ENCODE measurements at places on chromosomes 4 and X.

DNA sequence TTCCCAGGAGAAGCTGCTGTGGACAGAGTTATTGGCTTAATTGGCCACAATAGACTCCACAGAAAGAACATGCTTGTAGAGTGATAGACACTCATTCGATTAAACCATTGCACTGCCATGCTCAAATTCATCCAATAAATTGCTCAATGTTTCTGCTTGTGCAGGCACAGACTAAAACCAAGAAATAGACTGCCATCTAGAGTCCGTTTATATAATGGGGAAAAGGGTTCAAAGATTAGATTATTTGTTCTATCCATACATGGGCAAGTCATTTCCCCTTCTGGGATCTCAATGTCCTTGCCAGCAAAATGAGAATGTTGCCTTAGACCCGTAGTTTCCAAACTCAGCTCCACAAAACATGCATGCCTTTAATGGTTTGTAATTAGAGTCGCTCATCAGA lies 8.7 kb downstream of the SMIM10 start:
- H3K27ac ChIP-seq, result no peak overlapping the region
- no peak overlapping the region for H3K4me3 ChIP-seq
- peaks cover 20% of the 10 kb centered on the region for H3K4me1 ChIP-seq

DNA sequence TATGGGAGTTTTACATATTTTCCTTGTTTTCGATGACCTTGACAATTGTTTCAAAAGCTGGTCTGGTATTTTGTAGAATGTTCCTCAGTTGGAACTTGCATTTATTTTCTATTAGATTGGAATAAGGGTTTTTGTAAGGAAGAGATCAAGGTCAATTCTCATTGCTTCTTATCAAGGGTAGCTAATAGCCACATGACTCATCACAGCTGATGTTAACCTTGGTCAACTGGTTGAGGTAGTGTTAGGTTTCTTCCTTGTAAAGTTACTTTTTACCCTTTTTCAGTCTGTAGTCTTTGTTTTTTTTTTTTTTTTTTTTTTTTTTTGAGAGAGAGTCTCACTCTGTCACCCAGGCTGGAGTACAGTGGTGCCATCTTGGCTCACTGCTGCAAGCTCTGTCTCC lies 257.2 kb downstream of the SNCA start:
- no peaks in the 10 kb centered on the region for H3K4me1 ChIP-seq
- no peaks in the 10 kb centered on the region for H3K36me3 ChIP-seq
- H3K27me3 ChIP-seq, result peaks cover 10% of the 10 kb centered on the region
- H3K27ac ChIP-seq, result no peak overlapping the region
- DNase-seq, result no peak
- no peak overlapping the region for H3K4me3 ChIP-seq

DNA sequence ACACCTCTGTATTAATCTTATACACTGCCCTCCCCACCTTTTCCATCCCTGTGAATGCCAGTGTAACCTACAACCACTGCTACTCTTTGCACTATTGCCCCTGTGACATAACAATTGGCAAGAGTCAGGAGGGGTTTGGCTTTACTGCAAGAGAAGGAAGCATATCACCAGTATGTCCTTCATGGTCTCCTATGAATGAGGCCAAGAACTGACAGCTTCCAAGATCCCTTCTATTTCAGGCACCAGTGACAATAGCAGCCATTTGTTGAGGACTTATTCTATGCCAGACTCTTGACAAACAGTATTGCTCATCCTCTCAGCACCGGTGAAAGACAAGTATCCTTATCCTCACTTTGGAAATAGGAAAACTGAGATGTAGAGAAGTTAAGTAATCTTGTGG lies 363.9 kb downstream of the MID1IP1 start:
- H3K36me3 ChIP-seq, result no peaks in the 10 kb centered on the region
- no peak overlapping the region for H3K27ac ChIP-seq
- peaks cover 23% of the 10 kb centered on the region for H3K27me3 ChIP-seq
- H3K4me3 ChIP-seq, result no peak overlapping the region

DNA sequence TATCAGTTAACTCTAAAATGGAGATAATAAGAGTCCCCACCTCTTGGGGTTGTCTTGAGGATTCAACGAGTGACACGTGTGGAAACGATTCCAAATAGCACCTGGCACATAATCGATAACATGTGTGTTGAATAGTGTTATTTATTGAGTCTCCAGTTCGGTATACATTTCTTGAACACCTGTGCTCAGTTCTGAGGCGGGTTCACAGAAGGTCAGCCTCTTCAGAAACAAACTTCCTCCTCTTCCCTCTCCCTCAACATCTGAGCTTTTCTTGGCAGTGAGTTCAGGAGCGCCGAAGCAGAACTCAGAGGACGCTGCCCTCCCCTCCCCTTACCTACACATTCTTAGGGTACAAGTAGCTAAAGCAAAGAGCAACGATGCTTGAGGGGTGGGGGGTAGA lies 934 bp downstream of the PDHA1 start:
- H3K27me3 ChIP-seq, result no peaks in the 10 kb centered on the region
- peak overlapping the region; percentile 84 for H3K4me3 ChIP-seq
- H3K4me1 ChIP-seq, result peaks cover 22% of the 10 kb centered on the region
- DNase-seq, result no peak

DNA sequence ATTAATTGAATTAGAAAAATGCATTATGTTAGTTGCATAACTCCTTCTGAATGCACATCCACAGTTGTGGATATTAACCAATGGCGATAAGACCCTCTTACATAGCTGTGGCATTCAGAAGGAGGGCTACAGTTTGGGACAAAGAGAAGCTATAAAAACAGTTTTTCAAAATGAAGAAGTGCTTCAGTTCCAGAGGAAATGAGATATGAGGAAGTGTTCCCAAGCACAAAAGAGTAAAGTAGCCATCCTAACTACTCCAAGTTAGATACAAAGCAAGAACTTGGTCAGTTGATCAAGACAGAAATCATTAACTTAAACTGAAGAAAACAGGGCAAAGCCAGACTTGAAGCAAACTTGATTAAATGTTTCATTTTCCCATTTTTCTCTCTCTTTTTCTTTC lies 17.2 kb upstream of the ADGRL3 start:
- no peak overlapping the region for H3K4me3 ChIP-seq
- H3K4me1 ChIP-seq, result no peaks in the 10 kb centered on the region
- H3K36me3 ChIP-seq, result no peaks in the 10 kb centered on the region
- no peaks in the 10 kb centered on the region for H3K27me3 ChIP-seq

DNA sequence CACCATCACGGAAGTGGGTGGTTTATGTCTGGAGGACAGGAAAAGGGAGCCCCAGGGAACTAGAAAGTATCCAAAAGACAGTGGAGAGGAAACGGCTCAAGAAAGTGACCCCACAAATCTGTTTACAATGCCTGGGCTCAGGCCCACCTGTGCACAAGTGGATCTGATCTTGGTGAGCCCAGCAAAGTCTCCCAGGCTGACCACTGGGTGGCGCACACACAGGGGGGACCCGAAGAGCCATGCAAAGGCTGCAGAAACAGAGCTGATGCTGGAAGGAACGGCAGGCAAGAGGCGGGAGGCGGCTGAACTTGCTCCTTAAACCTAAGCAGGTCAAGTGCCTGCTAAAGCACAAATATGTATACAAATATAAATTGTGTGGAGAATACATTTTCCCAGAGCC lies 9.6 kb downstream of the HAUS7 start:
- H3K27me3 ChIP-seq, result no peaks in the 10 kb centered on the region
- no peak overlapping the region for H3K27ac ChIP-seq
- DNase-seq, result peak; percentile 62

DNA sequence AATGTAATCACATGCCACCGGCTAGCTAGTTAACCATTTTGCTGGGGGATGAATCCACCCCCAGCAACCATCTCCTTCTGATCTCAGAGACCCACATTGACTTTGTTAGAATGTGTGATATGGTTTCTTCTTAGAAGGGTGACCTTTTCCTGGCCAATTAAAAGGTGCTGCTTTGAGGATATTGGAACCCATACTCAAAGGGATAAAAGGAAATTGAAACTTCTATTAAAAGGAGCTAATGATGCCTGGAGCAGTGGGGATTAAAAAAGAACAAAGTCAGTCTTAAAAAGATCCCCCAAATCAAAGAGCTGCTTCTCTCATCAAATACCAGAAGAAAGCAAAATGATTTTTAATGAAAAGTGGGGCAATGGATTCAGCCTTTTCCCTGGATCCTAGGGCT lies 214.1 kb downstream of the SHROOM3 start:
- no peaks in the 10 kb centered on the region for H3K27me3 ChIP-seq
- DNase-seq, result no peak
- no peak overlapping the region for H3K27ac ChIP-seq
- H3K36me3 ChIP-seq, result no peaks in the 10 kb centered on the region
- no peak overlapping the region for H3K4me3 ChIP-seq

DNA sequence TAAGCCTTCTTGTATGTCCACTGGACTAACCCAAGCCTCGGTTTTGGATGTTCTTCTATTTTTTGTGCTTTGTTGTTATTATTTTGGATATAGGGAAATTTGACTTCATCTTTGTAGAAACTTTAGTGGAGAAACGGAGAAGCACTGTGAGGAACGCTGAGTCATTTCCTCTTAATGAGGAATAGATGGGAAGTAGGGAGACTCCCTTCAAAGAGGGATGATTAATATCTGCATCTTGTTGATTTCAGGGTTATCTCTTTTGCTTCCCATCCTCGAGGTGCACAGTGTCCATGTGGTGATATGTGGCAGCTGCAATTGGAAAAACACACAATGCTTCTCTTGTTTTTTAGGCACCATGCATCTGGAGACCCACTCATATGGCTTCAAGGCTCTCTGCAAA lies 1147.9 kb downstream of the NLGN4X start:
- no peaks in the 10 kb centered on the region for H3K36me3 ChIP-seq
- no peak for DNase-seq
- no peak overlapping the region for H3K4me3 ChIP-seq
- H3K27me3 ChIP-seq, result no peaks in the 10 kb centered on the region
- no peaks in the 10 kb centered on the region for H3K4me1 ChIP-seq

- H3K4me1 ChIP-seq, result peaks cover 21% of the 10 kb centered on the region
- no peak for DNase-seq
- H3K27ac ChIP-seq, result no peak overlapping the region
- no peak overlapping the region for H3K4me3 ChIP-seq
- H3K27me3 ChIP-seq, result no peaks in the 10 kb centered on the region
- H3K36me3 ChIP-seq, result peaks cover 25% of the 10 kb centered on the region
These were observed 38.9 kb downstream of the PRIMPOL start for GRCh38 chr4:184688447-184688846.

DNA sequence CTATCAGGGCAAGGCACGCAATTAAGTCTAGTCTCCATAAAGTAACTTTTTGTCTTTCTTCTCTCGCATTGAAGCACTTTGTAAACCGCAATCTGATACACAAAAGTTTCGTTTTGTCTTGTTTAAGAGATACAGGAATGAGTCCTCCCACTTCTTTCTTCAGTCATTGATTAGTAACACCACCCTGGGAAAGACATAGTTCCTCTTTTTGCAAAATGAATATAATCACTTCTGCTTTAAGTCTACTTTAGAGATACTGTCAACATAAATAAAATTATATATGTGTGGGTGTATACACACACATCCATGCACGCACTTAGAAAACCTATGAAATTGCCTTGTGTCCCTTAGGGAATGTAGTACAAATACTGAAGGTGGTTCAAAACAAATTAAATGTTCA lies 11.7 kb downstream of the COQ2 start:
- no peak overlapping the region for H3K27ac ChIP-seq
- H3K4me3 ChIP-seq, result no peak overlapping the region
- H3K27me3 ChIP-seq, result no peaks in the 10 kb centered on the region

- H3K27me3 ChIP-seq, result no peaks in the 10 kb centered on the region
- H3K4me3 ChIP-seq, result no peak overlapping the region
- peaks cover 6% of the 10 kb centered on the region for H3K4me1 ChIP-seq
- H3K27ac ChIP-seq, result no peak overlapping the region
- DNase-seq, result no peak
These were observed 2393.9 kb downstream of the ARAP2 start for GRCh38 chr4:33850371-33850902.

DNA sequence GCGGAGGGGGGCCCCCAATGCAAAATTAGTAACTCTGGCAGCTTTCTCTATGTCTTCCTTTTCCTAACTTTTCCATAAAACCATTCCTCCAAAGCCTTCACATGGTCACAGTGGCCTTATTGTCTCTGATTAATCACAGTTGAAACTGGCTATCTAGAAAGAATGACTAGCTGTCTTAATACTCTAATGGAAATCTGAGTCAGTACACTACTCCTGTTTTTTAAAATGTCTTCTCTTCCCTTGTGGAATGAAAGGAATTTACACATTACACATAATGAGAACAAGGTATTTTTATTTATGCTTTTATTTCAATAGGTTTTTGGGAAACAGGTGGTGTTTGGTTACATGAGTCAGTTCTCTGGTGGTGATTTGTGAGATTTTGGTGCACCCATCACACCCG lies 66.3 kb upstream of the PUDP start:
- H3K4me3 ChIP-seq, result no peak overlapping the region
- no peaks in the 10 kb centered on the region for H3K36me3 ChIP-seq
- H3K27ac ChIP-seq, result no peak overlapping the region
- H3K4me1 ChIP-seq, result no peaks in the 10 kb centered on the region

DNA sequence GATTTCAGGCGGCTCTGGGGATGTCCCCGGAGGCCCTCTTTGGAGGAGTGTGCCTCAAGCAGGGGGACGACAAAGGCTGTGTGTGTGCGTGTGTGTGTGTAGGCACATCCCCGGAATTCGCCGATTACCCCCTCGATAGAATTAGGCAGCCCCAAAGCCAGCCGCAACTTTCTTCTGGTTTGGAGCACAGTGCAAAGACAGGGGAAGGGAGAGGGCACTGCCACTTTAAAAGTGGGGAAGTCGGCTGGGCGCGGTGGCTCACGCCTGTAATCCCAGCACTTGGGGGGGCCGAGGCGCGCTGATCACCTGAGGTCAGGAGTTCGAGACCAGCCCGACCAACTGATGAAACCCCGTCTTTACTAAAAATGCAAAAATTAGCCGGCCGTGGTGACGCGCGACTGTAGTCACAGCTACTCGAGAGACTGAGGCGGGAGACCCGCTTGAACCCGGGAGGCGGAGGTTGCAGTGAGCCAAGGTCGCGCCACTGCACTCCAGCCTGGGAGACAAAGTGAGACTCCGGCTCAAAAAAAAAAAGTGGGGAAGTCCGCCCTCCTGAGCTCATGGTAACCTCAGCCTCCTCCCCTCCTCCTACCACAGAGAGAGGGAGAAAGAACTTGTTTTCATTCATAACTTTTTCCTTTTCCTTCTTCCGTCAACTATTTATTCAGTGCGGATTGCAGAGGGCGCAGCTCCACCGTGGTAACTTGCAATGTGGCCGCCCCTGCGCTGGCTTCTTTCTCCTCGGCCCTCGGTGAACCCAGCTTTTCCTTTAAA lies 2.4 kb downstream of the SPRY1 start:
- DNase-seq, result peak; percentile 57
- H3K36me3 ChIP-seq, result peaks cover 19% of the 10 kb centered on the region
- peaks cover 54% of the 10 kb centered on the region for H3K27me3 ChIP-seq
- H3K4me1 ChIP-seq, result peaks cover 40% of the 10 kb centered on the region
- H3K4me3 ChIP-seq, result peak overlapping the region; percentile 83
- H3K27ac ChIP-seq, result peak overlapping the region; percentile 80

GRCh38 chr4:109276482-109277095 lies 25.9 kb downstream of the COL25A1 start:
- no peaks in the 10 kb centered on the region for H3K36me3 ChIP-seq
- DNase-seq, result no peak
- H3K27me3 ChIP-seq, result no peaks in the 10 kb centered on the region
- H3K4me3 ChIP-seq, result no peak overlapping the region
- H3K4me1 ChIP-seq, result peaks cover 14% of the 10 kb centered on the region

- no peak for DNase-seq
- H3K4me1 ChIP-seq, result peaks cover 30% of the 10 kb centered on the region
- H3K27me3 ChIP-seq, result no peaks in the 10 kb centered on the region
- no peak overlapping the region for H3K27ac ChIP-seq
- H3K4me3 ChIP-seq, result no peak overlapping the region
These were observed 163.4 kb downstream of the PTTG2 start for GRCh38 chr4:38123555-38123954.
